ENCODE measurements at places on chromosomes 6 and 20. TPM values are rescaled to one million over a fixed set of nuclear protein-coding genes. Genes with fewer than 3 reads are reported as not detected.

GRCh38 chr6:391559-392440 is at the start of gene IRF4:
IRF4 (plus strand) TSS chr6:391752; CDS start chr6:393153, 1,401 bp downstream.
- no peak for DNase-seq

DNA sequence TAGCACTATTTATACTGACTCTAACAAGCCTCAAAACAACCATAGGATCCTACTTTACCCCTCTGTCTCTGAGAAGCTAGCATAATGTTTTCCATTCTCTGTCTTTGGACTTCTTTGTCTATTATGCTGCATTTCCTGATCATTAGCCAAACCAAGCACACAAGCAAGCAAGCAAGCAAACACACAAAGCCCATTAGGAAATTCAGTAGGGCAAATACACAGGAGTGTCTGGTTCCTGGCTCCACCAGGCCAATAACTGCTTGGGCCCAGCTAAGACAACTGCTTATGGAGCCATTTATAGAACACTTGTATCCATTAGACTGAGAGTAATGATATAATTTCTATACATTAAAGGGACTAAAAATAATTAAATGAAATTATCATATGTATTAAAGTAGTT is 952.9 kb upstream of the EPHA7 start:
- DNase-seq, result no peak

- no peak for DNase-seq
Observed at GRCh38 chr6:73325656-73326055, 28.4 kb downstream of the DPPA5 start.

Gene SLC35F1
- total RNA-seq, result 2.1 TPM

DNA sequence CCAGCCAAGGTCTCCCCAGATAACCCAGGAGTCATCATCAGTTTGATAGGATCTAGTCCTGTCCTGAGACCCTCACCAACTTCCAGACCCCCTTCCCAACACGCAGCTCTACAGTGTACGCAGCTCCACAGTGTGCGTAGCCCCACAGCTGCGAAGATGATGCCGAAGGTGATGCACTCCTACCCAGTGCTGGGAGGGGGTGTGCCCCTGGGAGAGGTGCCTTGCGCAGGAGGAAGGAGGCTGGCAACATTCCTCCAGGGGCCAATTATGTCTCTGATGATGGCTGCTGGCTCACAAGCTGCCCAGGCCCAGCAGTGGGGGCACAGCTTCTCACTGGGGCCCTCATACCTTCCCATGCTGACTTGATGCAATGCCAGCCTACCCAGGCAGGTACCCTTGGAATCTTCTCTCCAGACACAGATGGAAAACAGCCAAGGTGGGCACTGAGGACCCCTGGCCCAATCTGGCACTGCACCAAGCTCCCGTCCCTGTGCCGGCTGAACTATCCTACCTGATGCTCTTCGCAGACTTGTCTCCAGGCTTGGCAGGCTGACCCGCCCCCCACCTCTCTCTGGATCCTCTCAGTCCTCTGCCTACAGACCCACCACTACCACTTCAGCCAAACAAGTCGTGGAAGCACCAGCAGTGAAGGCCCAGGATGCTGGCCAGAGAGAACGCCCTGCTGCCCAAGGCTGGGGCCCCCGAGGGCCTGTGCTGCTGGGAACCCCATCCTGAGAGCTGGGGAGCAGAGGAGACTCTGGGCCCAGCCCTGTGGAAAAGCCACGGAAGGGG is 1.4 kb downstream of the ZNF512B start:
- DNase-seq, result no peak

DNA sequence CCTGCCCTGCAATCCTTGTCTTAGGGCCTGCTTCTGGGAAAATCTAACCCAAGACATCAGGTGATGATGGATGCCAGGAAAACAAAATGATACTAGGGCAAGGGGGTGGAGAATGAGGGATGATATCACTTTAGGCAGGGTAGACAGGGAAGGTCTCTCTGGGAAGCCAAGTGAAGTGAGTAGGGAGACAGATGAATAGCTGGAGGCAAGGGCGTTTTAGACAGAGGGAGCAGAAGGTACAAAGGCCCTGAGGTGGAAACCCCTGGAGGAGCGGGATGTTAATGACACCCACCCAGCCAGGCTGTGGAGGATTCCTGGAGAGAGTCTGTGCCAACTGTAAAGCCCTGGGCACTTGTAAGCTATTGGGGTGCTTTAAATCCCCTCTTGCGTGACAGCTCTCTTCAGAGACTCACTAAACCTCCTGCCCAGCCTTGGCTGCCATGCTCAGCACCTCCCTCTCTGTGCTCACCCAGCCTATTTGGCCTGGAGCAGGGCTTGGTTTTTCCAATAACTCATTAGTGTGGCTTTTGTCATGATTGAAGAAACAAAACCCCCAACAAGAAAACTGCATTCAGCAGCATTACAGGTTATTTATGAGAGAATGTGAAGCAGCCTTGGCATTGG is 12.4 kb upstream of the MDGA1 start:
- no peak for DNase-seq

DNA sequence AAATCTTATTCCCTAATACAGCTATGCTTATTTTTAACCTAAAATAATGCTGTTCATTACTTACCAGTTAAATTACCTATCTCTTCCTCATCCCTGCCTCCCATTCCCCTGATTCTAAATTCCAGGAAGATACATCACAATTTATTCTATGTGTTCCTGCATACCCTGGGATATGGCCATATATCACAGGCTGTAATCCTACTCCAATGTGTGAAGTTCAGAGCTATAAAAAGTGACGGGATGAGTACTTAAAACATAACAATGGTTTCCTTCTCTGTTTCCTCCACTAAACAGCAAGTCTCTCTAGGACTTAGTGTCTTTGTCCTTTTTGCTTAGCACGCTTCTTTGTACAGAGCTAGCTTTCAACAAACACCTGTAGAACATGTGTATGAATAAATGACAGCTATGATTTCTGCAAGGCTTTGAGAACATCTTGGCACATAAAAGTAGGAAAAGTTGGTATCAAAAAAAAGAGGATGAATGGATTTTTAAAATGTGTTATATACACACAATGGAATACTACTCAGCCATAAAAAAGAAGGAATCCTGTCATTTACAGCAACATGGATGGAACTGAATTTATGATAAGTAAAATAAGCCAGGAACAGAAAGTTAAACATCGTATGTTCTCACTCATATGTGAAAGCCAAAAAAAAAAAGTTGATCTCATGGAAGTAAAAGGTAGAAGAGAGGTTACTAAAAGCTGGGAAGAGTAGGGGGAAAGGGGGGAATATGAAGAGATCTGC is 45.8 kb downstream of the SESN1 start:
- DNase-seq, result no peak

DNA sequence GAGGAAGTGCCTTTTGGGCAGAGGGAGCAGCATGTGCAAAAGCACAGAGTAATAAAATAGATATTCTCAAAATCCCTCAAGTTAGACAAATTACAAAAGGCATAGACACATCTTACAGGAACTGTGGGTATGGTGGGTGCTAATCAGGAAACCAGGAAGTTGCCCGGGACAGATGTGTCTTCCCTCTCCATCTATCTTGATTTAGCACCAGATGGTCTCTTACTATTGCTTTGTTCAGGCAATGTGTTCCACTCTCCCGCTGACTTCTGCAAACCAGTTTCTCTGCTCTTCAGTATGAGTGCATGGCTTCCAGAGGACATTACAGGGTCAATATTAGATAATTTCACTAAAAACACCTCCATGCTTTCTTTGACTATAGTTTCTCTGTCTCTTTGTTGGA is 13.2 kb downstream of the CITED2 start:
- DNase-seq, result no peak

Gene EPPIN
- 137 TPM for total RNA-seq

- no peak for DNase-seq
Observed at GRCh38 chr20:47441774-47442150, 59.9 kb upstream of the NCOA3 start.

DNA sequence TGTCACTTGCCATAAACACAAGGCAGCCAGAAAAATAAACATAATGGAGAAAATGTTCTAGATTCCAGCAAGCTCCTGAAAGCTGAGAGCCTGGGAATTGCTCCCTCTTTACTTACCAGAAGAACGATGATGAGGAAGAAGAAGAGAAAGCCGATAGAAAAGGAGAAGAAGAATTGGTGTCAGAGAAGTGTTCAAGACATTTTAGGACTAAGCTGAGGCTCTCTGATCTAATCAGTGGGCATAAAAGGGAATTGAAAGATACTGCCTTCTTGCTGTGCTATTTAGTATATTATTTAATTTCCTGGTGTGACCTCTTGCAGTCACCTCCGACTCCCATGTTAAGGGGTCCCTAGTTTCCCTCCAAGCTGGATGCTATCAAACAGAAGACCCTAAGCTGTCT is 316.6 kb upstream of the JARID2 start:
- DNase-seq, result no peak

GRCh38 chr20:36493801-36494114 is 47.6 kb upstream of the MYL9 start:
- DNase-seq, result peak; percentile 46

GRCh38 chr6:42394151-42394550 is 57.6 kb downstream of the TRERF1 start:
- no peak for DNase-seq

- DNase-seq, result no peak
Observed at GRCh38 chr20:35311409-35311808, 19.2 kb upstream of the FAM83C start.

GRCh38 chr6:170552765-170553533 is at the start of gene PSMB1:
PSMB1 (minus strand) TSS chr6:170553307; CDS start chr6:170553242, 65 bp downstream.
- DNase-seq, result peak; percentile 95

Gene FGD2
- total RNA-seq, result 3.4 TPM

DNA sequence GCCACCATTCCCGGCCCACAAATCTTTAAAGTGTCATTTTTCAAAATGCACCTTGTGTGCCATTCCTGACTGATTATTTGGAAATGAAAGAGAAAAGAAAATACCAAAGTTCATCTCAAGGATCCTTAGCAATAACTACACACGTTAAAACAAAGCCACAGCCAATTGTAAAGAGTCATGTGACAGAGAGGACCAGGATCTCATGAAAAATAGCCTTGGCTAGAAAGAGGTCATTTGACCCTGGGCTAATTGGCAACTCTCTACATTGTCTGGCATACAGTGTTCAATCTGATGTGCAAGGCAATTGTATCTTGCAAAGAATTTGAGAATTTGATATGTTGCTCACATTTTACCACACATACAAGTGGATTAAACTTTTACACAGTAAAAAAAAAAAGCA is 31.6 kb upstream of the HLA-G start:
- no peak for DNase-seq

Gene LRRC73
- total RNA-seq, result 4.0 TPM
